Activated naive CD4-positive, alpha-beta T cell treated with anti-CD3 and anti-CD28 coated beads, Interleukin-2, amount 10 ng/mL, durations not matched to agents 7 days and 5 days (primary cell): ENCODE measurements at places on chromosomes 5 and 9.

GRCh38 chr5:151648988-151649387 lies 37.7 kb downstream of the SPARC start:
- no peaks in the 10 kb centered on the region for H3K36me3 ChIP-seq
- H3K27ac ChIP-seq, result no peak overlapping the region
- no peak for DNase-seq
- no peak overlapping the region for H3K4me3 ChIP-seq

DNA sequence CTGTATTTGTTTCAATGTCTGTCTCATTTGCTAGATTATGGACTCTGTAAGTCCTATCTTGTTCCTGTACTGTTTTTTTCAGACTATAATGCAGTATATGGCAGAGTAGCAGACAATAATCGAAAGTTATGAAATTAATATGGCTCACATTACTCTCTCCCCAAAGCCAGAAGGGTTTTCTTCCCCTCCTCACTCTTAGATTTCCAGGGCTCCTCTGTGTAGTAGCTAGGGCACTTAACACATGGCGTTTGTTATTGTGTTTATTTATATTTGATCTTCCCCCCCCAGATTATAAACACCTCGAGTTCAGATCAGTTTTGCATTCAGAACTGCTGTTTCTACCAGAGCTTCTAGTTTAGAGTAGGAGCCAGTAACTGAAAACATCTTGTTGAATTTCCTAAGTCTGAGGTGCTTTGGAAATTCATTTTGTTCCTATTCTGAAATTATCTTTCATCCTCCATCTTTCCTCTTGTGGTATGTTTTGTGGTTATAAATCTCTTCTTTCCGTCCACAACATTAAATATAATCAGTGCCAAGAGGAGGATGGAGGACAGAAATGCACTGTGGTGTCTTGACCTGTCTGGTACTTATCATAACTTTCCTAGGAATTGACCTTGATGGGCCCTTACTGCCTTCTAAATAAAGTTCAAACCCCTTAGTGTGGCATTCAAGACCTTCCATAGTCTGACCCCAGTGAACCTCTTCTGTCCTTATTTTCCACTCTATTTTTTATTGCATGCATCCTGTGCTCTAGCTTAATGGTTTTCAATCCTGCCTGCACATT lies 27.0 kb downstream of the TLE4 start:
- peaks cover 36% of the 10 kb centered on the region for H3K4me1 ChIP-seq
- no peak overlapping the region for H3K27ac ChIP-seq
- no peak overlapping the region for H3K4me3 ChIP-seq
- peaks cover 42% of the 10 kb centered on the region for H3K36me3 ChIP-seq
- H3K27me3 ChIP-seq, result no peaks in the 10 kb centered on the region

DNA sequence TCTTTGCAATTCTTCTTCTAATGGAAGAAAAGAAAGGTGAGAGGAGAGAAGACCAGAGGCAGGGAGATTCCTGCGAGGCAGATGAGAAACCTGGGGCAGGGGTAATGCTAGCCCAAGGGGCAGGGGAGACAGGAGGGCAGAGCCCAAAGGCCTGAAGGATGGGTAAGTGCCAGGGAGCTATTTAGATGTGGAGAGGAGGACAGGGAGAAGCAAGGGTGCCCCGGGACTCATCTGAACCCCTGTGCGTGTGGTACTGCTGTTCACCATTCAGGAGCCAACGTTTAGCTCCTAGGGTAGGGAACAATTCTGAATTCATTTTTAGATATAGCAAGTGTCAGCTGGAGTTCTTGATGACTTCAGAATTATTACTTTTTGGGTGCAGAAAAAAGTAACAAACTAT lies 122.7 kb upstream of the ALDH1B1 start:
- no peaks in the 10 kb centered on the region for H3K4me1 ChIP-seq
- no peaks in the 10 kb centered on the region for H3K36me3 ChIP-seq
- H3K27me3 ChIP-seq, result peaks cover 19% of the 10 kb centered on the region
- H3K27ac ChIP-seq, result no peak overlapping the region
- DNase-seq, result no peak

- peak overlapping the region; percentile 9 for H3K4me3 ChIP-seq
- H3K36me3 ChIP-seq, result peaks cover 47% of the 10 kb centered on the region
- H3K27me3 ChIP-seq, result no peaks in the 10 kb centered on the region
- no peak for DNase-seq
Measured at GRCh38 chr5:6721442-6721841, 8.2 kb downstream of the TENT4A start.

- H3K4me1 ChIP-seq, result no peaks in the 10 kb centered on the region
- no peaks in the 10 kb centered on the region for H3K36me3 ChIP-seq
- H3K27me3 ChIP-seq, result no peaks in the 10 kb centered on the region
- DNase-seq, result no peak
- H3K27ac ChIP-seq, result no peak overlapping the region
Measured at GRCh38 chr5:68070591-68071281, 144.8 kb upstream of the PIK3R1 start.

DNA sequence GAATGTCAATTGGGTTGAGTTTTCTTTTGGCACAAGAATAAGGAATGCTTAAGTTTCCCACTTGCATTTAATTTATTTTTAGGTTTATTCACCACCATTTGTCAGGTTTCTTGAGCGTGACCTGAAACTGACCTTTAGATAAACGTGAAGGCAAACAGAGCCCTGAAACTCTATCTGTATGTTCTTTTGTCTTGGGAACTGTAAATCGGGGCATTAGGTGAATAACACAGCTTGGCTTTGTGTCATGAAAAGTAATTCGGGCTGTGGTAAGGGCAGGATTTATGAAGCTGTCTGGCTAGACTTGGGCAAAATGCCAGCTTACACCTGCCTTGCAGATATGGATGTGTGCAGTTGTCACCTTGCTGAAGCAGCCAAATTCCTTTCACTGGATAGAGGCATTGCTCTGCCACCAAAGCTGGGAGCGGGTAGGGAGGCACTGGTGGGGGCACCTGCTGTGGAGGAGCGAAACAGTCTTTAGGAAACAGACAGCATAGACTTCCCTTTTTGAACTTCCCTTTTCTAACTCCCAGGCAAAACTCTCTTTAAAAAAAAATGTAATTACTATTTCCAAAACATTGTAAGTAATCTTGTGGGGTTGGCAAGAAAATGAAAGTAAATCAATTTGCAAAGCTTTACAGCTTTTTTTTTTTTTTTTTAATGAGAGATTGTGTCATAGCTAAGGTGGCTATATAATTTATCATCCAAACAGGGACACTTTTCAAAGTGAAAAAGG lies 545.2 kb downstream of the CSNK1G3 start:
- no peaks in the 10 kb centered on the region for H3K27me3 ChIP-seq
- no peaks in the 10 kb centered on the region for H3K4me1 ChIP-seq
- DNase-seq, result no peak
- no peaks in the 10 kb centered on the region for H3K36me3 ChIP-seq

DNA sequence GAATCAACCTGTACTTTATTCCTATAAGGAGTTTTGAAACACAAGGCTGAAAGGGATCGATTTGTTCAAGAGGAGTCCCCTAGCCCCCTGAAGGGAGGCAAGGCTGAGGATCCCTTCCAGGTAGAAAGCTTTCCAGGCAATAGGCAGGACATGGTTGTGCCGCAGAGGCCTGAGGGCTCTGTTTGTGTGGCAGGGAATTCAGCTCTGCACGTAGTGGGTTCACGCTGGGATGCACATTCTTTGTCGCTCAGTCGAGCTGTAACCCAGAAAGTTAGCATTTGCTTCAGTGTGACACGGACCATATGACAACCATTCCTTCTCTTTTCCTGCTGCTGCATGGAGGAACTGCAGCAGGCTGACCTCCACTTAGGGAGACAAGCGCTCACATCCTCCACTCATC lies 65.6 kb upstream of the TRIO start:
- H3K4me3 ChIP-seq, result no peak overlapping the region
- H3K36me3 ChIP-seq, result no peaks in the 10 kb centered on the region
- no peak overlapping the region for H3K27ac ChIP-seq

DNA sequence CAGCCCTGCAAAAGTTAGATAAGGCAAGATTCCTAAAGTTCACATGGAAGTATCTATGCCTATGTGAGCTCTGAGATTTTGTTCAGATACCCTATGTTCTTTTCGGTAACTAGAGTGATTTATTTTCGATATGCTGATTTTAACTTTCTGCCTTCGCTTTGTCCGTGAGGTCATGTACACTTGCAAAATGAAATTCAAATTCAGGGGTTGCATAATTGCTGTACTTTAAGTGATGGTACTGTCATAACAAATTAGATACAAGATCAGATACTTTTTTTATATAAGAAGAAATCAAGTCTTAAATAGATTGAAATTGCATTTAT lies 350 bp upstream of the ECPAS start:
- H3K36me3 ChIP-seq, result peaks cover 7% of the 10 kb centered on the region
- peak overlapping the region; percentile 78 for H3K4me3 ChIP-seq
- DNase-seq, result no peak
- peak overlapping the region; percentile 85 for H3K27ac ChIP-seq
- peaks cover 31% of the 10 kb centered on the region for H3K4me1 ChIP-seq

- no peak for DNase-seq
- no peak overlapping the region for H3K4me3 ChIP-seq
- no peaks in the 10 kb centered on the region for H3K27me3 ChIP-seq
- no peak overlapping the region for H3K27ac ChIP-seq
- no peaks in the 10 kb centered on the region for H3K36me3 ChIP-seq
- H3K4me1 ChIP-seq, result no peaks in the 10 kb centered on the region
Measured at GRCh38 chr5:136143312-136143711, 10.7 kb downstream of the SMAD5 start.

DNA sequence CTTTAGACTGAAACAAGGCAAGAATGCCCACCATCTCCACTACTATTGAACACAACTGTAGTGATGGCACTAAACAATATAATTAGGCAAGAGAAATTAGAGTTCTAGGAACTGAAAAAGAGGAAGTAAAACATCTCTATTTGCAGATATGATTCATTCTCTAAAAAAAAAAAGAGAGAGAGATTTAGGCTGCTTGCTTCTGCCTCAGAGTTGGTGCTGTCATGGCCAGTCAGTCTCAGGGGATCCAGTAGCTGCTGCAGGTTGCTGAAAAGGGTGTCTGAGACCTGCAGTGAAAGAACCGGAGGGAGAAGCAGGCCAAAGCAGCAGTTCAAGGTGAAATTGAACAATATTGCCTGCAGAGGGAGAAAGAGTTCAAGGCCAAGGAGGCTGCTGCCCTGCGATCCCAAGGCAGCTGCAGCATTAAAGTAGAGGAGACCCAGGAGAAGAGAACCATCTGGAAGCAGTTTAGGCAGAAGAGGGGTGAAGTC lies 72.5 kb downstream of the AP3B1 start:
- no peak overlapping the region for H3K27ac ChIP-seq
- peaks cover 5% of the 10 kb centered on the region for H3K4me1 ChIP-seq
- no peak for DNase-seq
- no peak overlapping the region for H3K4me3 ChIP-seq
- no peaks in the 10 kb centered on the region for H3K27me3 ChIP-seq

- no peak for DNase-seq
- H3K27me3 ChIP-seq, result no peaks in the 10 kb centered on the region
- H3K4me3 ChIP-seq, result no peak overlapping the region
Measured at GRCh38 chr9:131584858-131585257, 39.5 kb downstream of the PRRT1B start.

DNA sequence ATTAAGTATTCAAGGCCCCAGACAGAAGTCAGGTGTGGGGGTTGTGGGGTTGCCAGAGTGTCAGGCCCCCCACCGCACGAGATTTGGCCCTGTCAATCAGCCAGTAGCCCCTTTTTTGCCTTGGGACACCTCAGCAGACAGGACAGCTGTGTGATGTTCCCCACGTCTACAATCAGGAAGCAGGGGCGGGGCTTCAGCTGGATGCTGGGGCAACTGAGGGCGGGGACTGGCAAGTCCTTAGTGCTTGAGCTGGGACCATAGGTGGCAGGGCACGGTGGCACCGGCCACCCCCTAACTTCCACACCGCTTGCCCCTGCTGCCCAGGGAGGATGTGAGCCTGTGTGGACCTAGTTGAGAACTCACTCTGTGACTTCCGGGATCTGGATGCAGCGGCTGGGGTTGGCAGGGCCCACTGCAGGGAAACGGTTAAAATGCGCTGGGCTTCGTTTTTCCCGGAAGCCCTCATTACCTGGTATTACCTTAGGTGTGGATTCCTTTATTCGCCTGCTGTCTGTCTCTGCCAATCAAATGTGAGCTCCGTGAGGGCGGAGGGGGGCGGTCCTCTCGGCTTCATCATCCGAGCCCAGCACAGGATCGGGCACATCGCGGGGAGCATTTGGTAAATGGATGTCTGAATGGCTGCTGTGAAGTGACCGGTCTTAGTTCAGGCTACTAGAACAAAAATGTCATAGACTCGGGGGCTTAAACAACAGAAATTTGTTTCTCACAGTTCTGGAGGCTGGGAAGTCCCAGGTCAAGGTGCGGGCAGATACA lies 7.5 kb upstream of the GTF3C5 start:
- peak; percentile 81 for DNase-seq
- peaks cover 28% of the 10 kb centered on the region for H3K4me1 ChIP-seq
- peak overlapping the region; percentile 35 for H3K4me3 ChIP-seq
- peaks cover 2% of the 10 kb centered on the region for H3K36me3 ChIP-seq
- peak overlapping the region; percentile 28 for H3K27ac ChIP-seq

GRCh38 chr5:39928709-39929108 lies 503.9 kb upstream of the DAB2 start:
- H3K27ac ChIP-seq, result no peak overlapping the region
- no peak for DNase-seq
- peaks cover 7% of the 10 kb centered on the region for H3K27me3 ChIP-seq
- no peak overlapping the region for H3K4me3 ChIP-seq
